ENCODE measurements at places on chromosomes 12 and 14. TPM values are rescaled to one million over a fixed set of nuclear protein-coding genes. Genes with fewer than 3 reads are reported as not detected.

The RTL1 gene
- total RNA-seq = not detected

The SERPINA1 gene
- 238 TPM for total RNA-seq

DNA sequence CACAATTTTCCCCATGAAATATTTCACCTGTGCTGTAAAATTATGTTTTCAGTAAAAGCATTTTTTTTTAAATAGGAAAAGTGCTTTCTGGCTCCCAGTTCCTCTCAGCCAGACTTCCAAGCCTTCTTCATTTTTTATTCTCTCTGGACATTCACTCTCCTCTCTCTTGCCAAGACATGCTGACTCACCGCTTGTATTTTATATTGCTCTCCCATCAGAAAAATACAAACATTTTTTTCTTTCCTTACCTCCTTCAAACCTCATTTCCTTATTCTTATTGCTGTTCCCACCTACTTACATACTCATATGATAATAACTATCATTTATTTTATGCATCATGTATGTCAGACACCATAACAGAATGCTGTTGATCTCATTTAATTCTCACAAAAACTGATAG lies 37.7 kb upstream of the ZNF641 start:
- no peak for DNase-seq

- no peak for DNase-seq
Observed at GRCh38 chr12:64102339-64102738, 119.8 kb downstream of the KICS2 start.

DNA sequence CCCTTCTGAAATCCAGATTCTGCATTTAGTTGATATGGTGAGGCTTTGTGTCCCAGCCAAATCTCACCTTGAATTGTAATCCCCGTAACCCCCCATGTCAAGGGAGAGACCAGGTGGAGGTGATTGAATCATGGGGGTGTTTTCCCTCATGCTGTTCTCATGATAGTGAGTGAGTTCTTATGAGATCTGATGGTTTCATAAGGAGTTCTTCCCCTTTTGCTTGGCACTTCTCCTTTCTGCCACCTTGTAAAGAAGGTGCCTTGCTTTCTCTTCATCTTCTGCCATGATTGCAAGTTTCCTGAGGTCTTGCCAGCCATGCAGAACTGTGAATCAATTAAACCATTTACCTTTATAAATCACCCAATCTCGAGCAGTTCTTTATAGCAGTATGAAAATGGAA lies 23.1 kb upstream of the C12orf42 start:
- no peak for DNase-seq

DNA sequence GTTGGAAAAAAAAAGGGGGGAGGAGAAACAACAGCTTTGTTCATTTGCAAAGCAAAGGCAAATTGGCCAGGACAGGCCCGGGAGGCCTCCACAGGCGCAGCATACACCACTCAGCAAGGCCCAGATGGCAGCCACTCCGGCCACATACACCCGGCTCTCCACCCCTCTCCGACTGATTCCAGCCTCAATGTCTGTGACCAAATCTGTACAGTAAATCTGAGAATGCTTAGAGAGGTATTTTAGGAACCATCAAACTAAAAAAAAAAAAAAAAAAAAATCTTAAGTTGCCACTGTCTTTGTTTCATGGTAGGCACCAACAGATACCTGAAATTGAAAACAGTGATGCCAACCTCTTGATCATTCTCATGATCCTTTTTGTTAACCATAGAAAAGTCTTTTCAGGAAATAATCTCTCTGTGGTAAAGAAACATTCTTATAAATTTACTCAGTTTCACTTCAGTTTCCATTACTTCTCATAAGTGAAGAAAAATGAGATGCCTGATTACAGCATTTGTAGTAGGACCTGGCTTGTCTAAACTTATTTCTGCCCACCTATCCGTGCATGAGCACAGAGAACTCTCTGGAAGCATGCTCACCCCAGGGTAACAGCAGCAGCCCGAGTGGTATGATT lies 20.2 kb downstream of the VPS37B start:
- no peak for DNase-seq

- no peak for DNase-seq
Observed at GRCh38 chr12:131962069-131962468, 12.3 kb downstream of the EP400 start.

DNA sequence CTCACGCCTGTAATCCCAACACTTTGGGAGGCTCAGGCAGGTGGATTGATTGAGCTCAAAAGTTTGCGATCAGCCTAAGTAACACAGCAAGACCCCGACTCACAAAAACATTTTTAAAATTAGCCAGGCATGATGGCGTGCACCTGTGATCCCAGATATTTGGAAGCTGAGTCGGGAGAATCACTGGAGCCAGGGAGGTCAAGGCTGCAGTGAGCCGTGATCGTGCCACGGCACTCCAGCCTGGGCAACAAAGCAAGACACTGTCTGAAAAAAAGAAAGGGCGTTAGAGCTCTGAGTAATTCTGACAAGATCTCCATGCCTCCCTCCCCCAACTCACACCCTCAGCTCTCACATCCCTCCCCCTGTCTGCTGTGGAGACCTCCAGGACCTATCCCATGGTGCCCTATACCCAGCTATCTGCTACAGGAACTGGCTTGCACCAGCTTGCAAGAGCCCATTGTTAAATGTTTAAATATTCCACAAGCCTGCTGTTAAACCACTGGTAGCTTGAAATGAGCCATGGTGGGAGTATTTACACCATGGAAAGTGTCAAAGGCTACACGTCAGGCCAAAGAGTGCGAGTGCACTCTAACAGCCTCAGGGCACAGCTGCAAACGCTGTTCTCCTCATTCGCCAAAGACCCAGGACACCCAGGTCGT lies 35.1 kb upstream of the PPP2R5C start:
- no peak for DNase-seq

Data from spleen (tissue), 13 donors.